ENCODE measurements at places on chromosomes 16 and 17.
A peak's percentile ranks its signal among the peaks of the same experiment; 100 is the strongest.

DNA sequence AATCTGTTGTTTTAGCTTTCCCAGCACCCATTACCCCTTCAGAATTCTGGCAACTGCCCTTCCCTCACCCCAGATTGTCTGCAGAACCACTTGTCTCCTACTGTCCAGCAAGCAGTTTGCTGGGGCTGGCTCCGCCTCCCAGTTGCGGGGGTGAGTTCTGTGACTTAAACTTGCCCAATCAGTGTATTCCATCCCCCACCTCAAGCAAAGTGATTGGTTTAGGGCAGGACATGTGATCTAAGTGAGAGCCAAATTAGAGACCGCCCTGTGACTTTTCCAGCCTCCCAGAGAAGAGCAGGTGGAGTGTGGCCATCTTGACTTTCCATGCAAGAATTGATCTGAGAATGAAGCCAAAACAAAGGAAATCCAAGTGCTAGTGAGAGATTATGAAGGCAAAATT lies 22.7 kb upstream of the SRCIN1 start:
- peak; percentile 71 for DNase-seq

GRCh38 chr17:63116967-63117830 lies 151.2 kb downstream of the TANC2 start:
- peak; percentile 21 for DNase-seq

DNA sequence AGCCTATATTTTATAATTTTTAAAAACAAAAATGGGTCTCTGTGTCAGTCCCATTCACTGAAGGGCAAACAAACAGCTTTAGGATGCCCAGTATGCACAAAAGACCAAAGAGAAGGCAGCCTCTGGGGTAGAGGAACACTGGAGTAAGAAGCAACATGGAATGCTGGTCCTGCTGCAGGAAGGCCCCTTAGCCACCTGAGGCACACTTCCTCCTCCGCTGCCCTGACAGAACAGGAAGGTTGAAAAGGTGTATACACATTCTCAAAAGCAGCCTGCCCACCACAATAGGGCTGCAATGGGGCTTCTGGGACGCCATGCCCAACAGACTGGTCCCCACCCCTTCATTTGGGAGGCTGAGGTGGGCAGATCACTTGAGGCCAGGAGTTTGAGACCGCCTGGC lies 19.5 kb downstream of the TOM1L2 start:
- no peak for DNase-seq

GRCh38 chr17:37092701-37093100 lies 143.9 kb downstream of the AATF start:
- DNase-seq = no peak

DNA sequence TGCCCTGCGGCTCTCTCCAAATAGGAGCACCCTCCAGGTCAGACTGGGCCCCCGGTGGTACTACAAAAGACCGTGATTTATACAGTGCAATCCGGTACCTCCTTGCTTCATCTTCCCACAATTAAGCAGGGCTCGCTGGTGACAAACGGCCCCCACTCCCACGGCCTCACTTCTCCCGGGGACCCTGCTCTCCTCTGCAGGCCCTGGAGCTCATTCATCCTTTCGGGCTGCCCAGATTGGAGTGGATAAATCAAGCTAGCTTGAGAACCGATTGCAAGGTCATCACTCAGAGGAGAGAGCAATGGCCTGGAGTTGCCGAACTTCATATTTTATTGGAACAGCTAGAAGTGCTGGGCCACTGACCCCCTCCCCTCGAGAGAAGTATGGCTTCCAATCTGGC lies 193.5 kb upstream of the IRX6 start:
- no peak for DNase-seq

DNA sequence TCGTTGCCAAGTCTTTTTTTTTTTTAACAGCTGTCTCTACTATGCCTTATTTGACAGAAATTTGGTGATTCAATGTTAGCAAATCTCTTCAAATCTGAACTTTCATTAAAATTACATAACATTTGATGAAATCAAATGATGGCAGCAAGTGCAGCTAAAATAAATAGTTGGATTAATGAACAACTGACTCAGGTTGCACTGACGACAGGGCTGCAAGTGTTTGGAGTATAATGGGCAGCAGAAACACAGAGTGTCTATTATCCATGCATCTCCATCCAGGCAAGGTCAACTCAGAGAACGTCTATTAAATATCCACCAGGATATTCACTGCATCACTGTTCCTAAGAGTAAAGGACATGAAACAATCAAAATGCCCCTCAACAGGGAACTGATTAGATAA lies 109.8 kb downstream of the SLC39A11 start:
- DNase-seq = no peak

DNA sequence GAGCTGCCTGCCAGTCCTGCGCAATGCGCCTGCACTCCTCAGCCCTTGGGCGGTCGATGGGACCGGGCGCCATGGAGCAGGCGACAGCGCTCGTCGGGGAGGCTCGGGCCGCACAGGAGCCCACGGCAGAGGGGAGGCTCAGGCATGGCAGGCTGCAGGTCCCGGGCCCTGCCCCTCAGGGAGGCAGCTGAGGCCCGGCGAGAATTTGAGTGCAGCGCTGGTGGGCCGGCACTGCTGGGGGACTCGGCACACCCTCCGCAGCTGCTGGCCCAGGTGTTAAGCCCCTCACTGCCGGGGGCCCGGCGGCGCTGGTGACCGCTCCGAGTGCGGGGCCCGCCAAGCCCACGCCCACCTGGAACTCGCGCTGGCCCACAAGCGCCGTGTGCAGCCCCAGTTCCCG lies 13.6 kb upstream of the FADS6 start:
- no peak for DNase-seq

DNA sequence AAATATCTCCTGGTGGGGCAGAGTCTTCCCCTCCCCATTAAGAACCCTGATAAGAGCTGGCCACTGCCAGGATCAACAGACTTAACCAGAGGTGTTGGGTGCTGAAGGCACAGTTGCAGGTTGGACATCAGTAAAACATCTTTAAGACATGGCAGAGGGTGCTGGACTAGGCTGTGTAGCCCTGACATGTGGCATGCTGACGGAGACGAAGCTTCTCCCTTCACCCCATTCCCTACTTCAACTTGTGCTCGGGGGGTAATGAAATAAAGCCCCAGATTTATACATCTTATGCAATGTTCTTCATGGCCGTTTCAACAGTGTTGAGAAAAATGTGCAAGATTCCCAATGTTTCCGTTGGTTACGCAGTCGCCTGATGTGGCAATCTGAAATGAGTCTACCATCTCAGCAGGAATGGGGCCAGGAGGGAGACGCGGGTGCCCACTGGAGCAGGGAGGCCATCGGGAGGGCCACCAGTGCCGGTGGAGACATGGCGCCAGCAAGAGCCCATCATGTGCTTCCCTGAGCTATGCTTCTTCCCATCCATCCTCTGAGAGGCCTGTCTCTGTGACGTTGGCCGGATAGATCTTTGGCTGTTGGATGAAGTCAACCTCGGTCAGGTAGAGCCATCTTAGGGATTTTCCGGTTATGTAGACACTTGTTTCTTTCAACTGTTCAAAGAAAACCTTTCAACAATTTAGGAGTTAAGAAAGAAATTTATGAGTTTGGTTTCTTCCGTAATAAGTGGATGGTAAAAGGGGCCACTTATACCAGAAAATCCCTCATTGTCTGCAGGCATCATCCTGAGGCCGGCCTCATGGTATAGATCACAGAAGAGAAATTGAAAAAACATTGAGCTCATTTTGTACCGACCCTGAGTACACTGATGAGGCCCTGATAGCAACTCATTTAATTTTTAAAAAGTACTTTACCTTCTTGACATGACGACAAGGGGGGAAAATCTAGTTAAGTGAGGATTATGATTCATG lies 6.4 kb downstream of the IRF8 start:
- DNase-seq = no peak

- DNase-seq = no peak
Measured at GRCh38 chr17:77445760-77446532, 305.2 kb downstream of the SEC14L1 start.

DNA sequence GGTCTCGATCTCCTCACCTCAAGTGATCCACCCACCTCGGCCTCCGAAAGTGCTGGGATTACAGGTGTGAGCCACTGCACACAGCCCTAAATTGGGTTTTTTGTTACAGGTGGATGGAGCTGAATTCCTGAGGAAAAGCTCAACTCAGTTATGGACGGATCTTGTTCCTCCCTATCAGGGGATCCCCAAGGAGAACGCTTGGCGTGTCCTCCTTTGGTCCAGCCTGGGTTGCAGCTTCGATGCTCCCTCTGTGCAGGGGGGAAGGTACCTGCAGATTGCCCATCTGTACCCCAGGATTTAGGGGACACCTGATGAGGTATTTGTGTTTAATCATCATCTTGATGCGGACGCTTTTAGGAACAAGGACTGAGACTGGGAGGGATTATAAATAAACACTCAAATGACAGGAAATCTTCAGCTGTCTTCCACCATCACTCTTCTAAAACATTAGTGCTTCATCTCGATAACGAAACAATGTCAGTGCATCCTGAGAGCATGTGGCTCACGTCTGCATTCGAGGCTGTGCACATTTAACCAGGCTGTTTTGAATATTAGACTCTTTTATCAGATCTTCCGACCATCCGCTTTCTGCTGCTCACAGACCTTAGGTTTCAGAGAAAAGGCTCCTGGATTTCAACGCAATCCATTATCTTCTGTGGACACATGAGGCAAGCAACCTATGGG lies 18.2 kb upstream of the MEIOB start:
- DNase-seq = no peak

GRCh38 chr17:14749269-14749668 lies 448.4 kb downstream of the HS3ST3B1 start:
- no peak for DNase-seq

DNA sequence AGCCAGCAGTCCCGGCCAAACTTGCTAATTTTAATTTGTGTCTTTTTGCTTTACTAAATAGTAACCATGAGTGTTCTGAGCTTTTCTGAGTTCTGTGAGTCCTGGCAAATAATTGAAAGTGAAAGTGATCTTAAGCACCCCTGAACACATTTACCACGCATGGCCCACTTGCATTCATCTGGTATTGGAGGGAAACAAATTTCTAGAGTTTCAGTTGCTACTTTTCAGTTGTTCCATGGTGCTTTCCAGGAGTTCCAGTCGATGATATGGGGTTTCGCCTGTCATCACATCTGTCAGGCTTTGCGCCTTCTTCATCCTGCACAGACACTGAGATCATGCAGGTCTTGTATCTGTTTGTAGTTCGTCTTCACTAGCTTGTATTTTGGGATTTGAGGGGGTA lies 44.1 kb downstream of the CRLF3 start:
- no peak for DNase-seq

DNA sequence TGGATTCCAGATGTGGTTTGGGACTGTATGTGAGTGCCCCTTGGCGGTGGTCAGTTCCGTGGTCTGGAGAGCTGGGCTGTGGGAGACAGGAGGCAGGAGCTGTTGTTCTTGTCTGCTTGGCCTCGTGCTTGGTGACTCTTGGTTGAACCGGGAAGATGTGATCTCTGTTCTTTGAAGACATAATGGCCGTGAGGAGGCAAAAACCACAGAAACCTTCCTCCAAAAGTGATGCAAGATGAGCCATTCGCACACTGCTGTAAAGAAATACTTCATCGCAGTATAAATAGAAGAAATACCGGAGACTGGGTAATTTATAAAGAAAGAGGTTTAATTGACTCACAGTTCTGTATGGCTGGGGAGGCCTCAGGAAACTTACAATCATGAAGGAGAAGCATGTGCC lies 128.8 kb downstream of the RAP1GAP2 start:
- DNase-seq = no peak

DNA sequence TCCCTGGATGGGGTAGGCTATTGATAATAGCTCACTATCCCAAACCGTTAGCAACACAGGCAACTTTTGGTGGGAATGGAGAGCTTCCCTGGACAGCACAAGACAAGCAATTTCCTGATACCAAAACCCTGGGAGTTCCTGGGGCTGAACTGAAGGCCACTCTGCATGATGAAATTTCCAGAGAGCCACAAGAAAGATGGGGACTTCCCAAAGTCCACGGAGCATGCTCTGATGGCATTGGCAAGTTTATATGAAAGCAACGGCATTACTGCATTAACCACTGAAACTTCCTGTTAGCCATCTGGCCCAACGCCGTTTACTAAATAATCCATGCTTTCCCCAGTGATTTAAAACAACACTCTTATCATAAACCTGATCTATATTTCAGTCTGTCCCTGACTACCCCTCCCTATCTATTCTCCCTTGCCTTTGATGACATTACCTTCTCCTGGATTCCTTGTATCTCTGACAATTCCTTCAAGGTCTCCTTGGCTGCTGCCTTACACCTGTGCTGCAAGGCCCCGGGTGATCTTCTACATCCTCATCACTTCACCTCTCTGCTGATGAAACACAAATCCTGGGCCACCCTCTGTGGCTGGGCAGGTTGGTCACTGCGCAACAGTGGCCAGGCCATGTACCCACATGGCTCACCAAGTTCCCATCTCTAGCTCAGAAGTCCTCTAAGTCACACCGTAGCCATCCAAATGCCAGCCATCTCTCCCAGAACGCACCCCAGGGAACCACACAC lies 108.5 kb upstream of the RCVRN start:
- DNase-seq = peak; percentile 42

- no peak for DNase-seq
Measured at GRCh38 chr17:47969930-47970724, 786 bp upstream of the CDK5RAP3 start.

DNA sequence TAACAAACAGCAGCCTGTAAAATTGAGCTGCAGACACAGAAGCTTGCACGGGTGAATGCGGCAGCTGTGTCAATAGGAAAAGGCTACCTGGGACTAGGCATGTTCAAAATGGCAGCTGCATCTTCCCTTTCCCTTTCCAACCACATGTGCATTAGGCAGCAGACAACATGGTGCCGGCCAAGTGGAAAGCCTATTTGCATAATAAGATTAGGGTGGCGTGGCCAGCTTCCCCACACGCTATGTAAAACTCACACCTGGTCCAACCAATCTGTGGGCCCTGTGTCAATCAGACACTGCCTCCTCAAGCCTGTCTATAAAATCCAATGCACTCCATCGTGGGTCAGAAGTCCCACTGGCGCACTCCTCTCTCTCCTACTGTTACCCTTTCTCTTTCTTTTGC lies 61.0 kb upstream of the RBBP6 start:
- peak; percentile 81 for DNase-seq

DNA sequence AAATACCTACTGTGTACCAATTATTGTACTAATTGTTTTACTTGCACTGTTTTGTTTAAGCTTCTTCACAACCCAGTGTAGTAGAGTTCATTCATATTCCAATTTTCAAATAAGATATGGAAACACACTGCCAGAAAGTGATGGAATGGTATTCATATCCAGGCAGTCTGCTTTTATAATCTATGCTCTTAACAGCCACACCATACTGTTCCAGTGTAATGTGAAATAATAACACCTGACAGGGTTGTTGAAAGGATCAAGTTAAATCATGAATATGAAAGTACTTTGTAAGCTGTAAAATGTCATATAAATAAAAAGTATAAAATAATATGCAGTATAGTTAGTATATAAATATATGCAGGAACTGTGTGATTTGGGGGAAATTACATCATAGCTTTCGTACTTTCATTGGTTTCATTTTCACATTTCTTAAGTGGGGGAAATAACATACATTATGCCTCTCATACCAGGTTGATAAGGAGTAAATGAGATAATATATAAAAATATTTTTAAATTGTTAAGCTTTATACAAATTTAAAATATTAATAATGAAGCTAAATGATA lies 230.8 kb downstream of the TANC2 start:
- no peak for DNase-seq

Data from NCI-H82 (cell line).